Pulmonary artery endothelial cell (primary cell): ENCODE measurements at places on chromosomes 16 and 17. TPM values are rescaled to one million over a fixed set of nuclear protein-coding genes. Genes with fewer than 3 reads are reported as not detected.

Gene ACOX1
- total RNA-seq: 65.8 and 75.8 TPM in 2 replicates

DNA sequence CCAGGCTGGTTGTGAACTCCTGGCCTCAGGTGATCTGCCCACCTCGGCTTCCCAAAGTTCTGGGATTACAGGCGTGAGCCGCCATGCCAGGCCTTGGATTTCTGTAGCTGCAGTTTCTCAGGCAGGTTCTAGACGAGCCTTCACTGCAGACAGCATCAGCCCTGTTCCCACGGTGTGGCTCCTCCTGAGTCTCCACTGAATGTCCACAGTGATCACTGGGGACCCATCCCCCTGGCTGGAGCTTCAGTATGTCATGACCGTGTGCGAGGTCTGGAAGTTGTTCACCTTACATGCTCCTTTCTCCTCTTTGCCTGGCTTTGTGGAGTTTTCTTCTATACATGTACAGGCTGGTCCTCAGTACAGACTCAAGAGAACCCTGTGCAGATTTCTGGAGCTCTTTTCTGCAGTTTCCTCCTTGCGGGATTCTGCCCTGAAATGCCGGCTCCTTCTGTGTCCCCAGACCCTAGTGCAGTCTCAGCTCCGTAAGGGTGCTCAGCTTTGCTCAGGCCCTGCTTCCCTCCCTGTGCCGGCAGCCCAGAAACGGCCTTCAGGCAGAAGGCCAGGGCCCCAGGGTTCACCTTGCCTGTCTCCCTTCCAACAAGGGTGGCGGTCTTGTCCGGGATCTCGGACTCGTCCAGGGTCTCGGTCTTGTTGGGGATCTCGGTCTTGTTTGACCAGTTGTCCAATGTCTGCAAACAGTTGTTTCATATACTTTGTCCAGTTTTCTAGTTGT lies 14.3 kb upstream of the FASN start:
- DNase-seq: no peak

- DNase-seq: no peak
Measured at GRCh38 chr16:69839240-69839688, 77.1 kb downstream of the WWP2 start.

DNA sequence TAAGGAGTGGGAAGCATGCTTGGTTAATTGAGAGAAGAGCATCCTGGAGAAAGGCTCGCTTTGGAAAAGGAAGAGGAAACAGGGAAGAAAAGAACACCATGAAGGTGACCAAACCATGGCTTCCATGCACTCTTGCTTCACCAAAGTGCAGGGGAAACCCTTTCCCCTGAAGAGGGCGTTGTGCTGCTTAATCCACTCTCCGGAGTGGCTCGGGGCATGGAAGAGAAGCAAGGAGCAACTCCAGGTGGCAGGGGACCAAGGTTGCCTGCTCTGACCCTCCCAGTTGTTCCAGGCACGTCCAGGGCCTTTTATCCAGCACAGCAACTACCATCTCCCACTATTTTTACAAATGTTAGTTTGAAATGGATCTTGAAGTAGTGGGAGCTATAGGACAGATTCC lies 108.1 kb downstream of the STX8 start:
- no peak for DNase-seq

Gene GABARAPL2
- total RNA-seq: 33.1 and 34.6 TPM in 2 replicates

DNA sequence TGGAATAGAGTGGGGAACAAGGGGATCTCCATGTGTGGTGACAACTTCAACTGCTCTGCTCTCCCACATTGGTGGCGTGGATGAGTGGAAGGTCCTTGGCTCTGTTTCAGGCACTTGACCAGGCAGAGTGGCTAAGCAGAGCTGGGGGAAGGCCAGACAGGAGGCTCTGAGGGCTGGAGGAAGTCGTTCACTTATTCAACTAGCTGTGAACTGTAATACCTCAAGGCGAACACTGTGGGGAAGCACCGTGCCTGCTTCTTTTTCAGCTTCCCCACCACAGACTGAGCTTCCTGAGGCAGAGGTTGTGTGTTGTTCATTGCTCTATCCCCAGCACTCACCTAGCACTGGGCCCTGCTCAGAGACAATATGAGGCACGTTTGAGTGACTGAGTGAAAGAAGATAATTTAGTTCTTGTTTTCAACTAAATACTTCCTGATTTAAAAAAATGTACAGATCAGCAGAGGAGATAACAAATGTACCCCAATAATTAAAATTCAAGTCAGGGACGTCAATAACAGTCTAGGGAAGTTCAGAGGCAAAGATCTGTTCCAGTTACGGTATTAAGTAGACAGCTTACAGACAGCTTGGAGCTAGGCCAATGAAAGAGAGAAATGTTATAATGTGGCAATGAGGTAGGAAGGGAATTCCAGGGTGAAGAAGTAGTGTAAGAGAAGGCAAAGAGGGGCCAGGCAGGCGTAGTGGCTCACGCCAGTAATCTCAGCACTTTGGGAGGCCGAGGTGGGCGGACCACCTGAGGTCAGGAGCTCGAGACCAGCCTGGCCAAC lies 34.7 kb downstream of the MYO18A start:
- DNase-seq: peak; percentile 57

- no peak for DNase-seq
Measured at GRCh38 chr17:78724544-78724943, 57.5 kb downstream of the CYTH1 start.

Gene CLDN7
- total RNA-seq: 20.7 and 26.8 TPM in 2 replicates

Gene MFAP4
- total RNA-seq: not detected in 2 replicates

- no peak for DNase-seq
Measured at GRCh38 chr17:16988749-16989229, 16.9 kb upstream of the TNFRSF13B start.

- no peak for DNase-seq
Measured at GRCh38 chr16:3202903-3203539, 15.0 kb downstream of the OR1F1 start.

Gene CDRT15L2
- total RNA-seq: not detected in 2 replicates

- DNase-seq: peak; percentile 15
Measured at GRCh38 chr17:6473128-6473767, 29.0 kb downstream of the PIMREG start.

DNA sequence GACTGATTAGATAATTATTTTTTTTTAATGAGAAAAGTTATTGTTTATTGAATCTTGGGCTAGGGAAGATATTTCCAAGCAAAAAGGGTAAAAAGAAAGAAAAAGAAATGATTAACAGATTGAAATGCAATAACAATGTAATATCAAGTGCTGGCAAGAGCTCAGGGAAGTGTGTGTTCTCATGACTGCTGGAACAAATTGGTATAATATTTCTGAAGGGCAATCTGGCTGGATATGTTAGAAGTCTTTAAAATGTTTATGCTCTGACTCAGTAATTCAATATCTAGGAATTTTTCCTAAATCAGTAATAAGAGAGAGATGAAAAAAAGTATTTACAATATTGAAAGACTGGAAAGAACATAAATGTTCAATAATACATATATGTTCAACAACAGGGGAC lies 7.6 kb upstream of the ZNF624 start:
- DNase-seq: no peak

- no peak for DNase-seq
Measured at GRCh38 chr17:30997842-30998241, 27.0 kb downstream of the RNF135 start.

DNA sequence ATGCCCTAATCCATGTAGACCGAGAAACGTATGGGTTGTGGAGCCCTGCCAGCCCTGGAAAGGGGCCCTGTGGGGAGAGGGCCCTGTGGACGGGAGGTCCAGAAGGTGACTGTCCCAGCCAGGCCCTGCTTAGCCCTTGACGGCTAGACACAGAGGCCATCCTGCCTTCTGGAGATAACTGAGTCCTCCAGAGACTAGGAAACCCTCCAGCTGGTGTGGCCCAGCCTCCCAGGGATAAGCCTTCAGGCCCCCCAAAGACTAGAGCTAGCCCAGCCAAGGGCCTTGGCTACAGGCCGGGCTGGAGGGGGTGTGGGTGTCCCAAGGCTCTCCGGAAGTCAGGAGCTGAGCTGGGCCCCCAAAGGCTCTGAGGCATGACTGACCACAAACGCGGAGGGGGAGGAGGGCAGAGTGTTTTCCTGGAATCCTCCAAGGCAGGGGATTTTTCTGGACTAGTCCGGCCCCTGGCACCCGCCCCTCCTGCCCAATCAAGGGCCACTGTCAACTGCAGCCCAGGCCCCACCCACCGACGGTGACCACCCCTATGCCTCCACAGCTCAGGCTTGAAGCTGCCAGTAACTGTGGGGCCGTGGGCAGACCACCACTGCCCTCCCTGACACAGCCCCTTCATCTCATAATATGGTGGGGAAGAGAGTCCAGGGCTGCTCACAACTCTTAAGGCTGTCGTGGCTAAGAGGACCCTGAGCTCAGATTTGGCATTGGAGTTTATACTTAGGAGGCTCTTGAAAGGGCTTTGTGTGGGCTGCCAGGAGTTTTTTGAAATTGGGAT lies 885 bp upstream of the VASN start:
- no peak for DNase-seq

DNA sequence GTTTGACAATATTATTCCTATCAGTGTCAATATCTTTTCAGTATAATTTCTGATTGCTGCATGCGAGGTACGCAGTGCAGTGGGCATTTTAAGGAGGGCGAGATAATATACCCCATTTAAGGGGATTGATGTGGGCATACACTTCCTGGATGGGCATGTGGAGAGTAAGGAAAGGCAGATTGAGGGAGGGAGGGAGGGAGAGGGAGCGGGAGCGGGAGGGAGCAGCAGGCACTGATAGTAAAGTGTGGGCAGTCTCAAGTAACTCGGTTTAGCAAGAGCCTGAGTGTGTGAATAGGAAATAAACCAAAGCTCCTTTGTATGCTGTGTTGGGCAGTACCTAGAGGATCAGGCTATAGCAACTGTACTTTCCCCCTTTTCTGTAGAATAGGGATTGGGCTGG lies 5.1 kb downstream of the BPTF start:
- DNase-seq: no peak
